Bronchial epithelial cell (primary cell): ENCODE measurements at places on chromosomes 4 and X.

DNA sequence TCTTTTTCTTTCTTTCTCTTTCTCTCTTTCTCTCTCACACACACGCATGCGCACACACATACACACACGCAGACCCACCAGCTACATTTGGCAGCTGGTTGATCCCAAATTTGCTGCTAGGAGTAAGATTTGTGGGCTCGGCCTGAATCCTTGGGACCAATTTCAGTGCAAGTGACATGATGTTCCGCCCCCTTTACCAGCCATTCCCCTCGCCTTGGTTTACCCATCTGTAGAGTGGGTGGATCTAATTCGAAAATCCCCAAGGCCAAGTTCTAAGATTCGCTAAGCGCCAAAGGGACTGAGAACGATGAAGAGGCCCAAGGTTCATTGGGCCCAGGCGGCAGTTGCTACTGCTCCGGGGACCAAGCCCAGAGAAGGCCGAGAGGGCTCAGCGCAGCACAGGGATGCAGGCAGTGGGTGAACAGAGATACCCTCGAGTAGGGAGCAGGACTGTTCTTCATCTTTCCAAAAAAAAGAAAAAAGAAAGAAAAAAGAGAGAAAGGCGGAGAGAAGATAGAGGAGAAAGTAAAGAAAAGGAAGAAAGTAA, 5.8 kb downstream of the NKX3-2 start:
- DNase-seq = no peak

DNA sequence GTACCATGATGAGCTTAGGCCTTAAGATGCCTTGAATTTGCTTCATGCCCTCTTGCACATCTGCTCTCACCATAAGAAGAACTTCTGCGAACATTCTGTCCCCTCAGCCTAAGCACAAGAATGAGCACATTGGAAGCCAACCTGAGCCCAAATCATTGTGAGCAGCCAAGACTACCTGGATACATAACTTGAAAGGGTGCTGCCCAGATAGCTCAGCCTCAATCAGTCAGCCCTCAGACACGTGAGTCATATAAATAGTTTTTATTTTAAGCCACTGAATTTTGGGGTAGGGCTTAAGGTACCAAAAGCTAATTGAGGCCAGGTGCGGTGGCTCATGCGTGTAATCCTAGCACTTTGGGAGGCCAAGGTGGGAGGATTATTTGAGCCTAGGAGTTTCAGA, 27.5 kb upstream of the BBS12 start:
- no peak for DNase-seq

DNA sequence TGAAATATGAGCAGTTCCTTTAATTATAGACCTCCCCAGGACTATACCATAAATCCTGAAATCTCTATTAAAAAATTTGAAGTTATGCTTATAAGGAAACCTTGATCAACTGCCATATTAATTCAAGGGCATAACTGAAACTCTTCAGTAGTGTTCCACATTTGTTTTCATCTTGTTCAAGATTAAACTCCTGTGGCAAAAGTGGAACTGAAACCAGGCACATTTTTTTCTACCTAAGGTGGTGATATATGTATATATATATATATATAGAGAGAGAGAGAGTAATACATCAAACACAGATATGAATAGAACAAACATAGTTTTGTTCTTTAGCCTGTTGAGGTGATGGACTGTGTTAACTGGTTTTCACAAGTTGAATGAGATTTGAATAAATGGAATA, 287.9 kb downstream of the DACH2 start:
- DNase-seq = no peak

DNA sequence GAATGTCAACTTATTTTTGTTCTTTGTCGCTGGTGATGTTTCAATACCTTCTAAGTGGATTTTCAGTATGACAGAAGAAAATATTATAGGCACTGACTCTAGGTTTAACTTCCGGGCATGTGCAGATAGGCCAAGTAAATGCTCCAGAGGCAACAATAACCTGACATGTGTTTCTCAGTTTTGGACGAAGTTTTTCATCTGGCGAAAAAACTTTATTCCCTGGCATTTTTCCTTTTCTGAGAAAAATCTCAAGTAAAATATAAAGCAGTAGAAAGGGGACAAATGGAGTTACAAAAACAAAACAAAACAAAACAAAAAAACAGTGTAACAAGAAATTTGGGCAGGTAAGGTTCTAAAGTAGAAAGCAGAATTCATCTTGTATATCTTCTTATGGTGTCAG, 173.5 kb downstream of the ANTXR2 start:
- DNase-seq = no peak

DNA sequence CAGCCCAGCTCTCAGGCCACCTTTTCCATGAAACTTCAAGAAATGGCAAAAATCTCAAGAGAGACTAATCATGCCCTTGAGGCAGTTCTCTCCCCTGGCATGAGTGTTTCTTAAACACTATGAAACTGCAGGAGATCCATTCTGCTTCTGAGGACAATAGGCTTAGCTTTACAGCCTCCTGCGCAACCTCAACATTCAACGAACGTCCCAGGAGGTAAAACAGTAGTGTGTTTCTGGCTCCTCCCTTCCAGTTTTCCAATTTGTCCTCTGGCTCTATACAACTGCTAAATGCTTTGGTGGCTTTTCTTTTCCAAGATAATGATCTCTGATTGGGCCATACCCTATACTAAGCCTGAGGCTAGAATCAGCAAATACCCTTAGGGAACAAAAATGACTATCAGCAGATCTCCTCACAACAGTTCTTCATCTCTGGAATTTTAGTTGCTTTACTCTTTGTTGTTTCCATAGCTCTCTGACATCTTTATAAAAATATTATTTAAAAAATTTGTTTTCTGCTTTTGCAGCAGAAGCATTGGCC, 87.0 kb upstream of the FAT1 start:
- DNase-seq = no peak

- DNase-seq = peak; percentile 62
Measured at GRCh38 chr4:121690001-121690400, 6.8 kb downstream of the ANXA5 start.

- peak; percentile 75 for DNase-seq
Measured at GRCh38 chrX:21004835-21005234, 369.4 kb upstream of the CNKSR2 start.

- no peak for DNase-seq
Measured at GRCh38 chr4:7169134-7169533, 23.2 kb upstream of the SORCS2 start.

GRCh38 chrX:120759685-120760084, 116.0 kb downstream of the CT47B1 start:
- no peak for DNase-seq

DNA sequence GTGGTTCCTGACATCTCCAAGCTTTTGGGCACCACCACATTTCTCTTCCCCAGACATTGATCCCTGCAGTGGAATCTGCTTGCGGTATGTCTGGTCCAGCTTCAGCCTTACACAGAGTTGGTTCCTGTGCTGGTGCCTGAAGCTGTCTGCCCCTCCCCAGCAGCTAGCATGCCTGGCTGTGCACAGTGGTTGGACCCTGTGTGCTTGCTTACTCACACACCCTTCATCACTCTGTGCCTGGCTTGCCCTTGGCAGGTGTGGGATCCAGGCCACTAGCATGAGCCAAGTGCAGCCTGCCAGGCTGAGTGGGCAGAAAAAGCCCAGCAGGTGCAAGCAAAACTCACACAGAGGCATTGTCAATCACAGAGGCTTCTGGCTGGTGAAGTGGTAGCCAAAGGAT, 473.8 kb downstream of the ACTRT1 start:
- no peak for DNase-seq

GRCh38 chr4:184575306-184575705, 73.9 kb downstream of the CASP3 start:
- DNase-seq = no peak

- DNase-seq = peak; percentile 93
Measured at GRCh38 chr4:164572877-164573279, 181.1 kb upstream of the SMIM31 start.

DNA sequence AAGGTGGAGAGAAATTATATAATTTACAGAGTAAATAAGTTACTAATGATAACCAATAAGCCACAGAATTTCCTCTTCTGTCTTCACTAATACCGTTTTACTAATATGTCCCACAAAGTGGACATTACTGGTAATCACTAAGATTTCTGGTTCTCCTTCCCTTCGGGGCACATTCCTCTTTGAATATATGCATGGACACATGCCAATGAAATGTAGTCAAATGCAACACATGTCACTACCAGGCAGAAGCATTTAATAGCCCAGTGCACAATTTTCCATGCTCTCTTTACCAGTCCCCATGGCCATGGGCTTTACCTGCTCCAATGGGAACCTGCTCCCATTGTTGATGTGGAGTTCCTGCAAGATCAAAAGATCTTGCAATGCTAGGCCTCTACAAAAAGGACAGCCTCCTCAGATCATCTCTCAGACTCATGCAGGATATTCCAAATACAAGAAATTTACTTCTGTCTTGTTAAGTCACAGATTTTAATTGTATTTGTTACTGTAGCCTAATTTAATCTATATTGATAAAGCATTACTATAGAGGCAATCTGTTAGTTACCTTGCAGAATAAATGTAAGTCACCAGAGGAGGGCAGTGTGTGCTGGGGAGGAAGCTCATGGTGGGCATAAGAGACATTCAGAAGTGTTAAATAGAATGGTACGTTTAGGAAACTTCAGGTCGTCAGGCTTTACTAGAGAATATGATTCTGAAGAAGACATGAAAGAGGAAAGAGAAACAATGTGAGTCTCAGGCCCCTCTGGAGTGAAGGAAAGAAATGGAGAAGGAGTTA, 37.1 kb upstream of the INPP4B start:
- DNase-seq = peak; percentile 18

DNA sequence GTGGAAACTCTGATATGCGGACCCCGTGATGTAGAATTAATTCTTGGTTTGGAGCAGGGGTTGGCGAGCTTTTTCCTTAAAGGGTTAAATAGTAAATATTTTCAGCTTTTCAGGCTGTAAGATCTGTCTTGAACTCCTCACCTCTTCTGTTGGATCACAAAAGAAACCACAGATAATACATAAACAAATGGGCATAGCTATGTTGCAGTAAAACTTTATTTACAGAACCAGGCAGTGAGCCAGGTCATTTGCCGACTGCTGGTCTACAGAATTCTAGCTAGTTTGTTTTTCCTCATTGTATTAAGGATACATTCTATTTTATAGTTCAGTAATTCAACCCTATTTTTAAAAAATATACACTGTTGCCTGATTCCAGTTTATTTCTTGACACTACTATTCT, 116.6 kb downstream of the PAPSS1 start:
- DNase-seq = no peak

- DNase-seq = no peak
Measured at GRCh38 chr4:48012824-48013223, 3.7 kb downstream of the CNGA1 start.

- DNase-seq = no peak
Measured at GRCh38 chrX:2828344-2828958, at the start of gene GYG2. Gene GYG2 (plus strand): TSS chrX:2828930. CDS start chrX:2830189, 1,259 bp downstream.

DNA sequence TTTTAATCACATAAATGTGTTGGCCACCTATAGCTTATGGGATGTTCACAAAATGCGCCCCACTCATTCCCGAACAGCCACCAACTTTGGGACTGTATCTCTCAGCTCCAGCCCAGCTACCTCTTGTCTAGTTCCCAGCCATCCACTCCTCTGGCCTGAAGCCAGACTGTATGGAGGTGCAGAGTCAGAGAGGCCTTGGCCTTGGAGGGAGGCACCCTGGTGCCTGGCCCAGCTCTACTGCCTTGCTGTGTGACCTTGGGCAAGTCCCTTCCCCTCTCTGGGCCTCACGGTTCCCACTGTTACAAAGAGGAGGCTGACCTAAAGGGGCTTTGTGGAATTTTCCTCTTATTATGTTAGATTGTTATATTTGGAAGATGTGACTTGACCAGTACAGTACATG, 13.9 kb downstream of the MAMLD1 start:
- DNase-seq = no peak

GRCh38 chrX:140866446-140866845, 135.9 kb upstream of the SPANXB1 start:
- DNase-seq = no peak

GRCh38 chr4:5206016-5206790, 154.9 kb downstream of the STK32B start:
- DNase-seq = no peak

DNA sequence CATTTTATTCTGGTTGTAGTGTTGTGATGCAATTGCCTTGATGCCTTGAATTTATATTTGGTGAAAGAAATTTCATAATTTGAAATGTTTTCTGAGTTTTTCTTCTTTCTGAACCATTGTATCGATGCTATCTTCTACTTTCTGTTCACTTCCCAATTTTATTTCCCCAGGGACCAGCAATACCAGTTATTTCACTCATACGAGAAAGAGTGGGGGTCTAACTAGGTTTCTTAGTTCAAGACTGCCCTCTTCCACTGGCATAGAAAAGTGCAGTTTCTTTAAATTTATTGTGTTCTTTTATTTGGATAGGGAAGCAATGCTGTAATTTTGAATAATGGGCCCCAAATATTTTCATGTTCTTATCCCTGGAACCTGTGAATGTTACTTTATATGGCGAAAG, 544.0 kb upstream of the ADGRL3 start:
- DNase-seq = no peak

- DNase-seq = peak; percentile 46
Measured at GRCh38 chrX:134718966-134719317, 60.7 kb upstream of the PLAC1 start.

- DNase-seq = no peak
Measured at GRCh38 chr4:19941434-19941833, 310.3 kb upstream of the SLIT2 start.

DNA sequence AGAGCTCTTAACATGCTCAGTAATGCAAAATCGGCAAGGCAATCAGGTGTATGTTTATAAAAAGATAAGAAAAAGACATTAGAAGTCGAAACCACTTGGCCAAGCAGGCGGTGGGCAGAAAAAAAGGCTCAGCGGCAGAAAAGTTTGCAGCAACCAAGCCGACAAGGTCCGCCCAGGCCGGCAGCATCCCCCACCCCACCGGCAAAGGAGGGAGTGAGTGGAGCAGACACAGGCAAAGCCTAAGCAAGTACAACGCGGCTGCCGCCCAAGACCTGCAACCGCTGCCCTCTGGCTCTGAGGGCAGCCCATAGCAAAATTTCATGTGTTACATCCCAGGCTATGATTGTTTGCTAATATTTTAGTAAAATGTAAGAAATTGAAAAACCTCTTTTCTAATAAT, 125.4 kb upstream of the ZCCHC13 start:
- no peak for DNase-seq

GRCh38 chr4:54228961-54229501, at the start of gene PDGFRA:
Gene PDGFRA (plus strand): TSS chr4:54229293. CDS start chr4:54258769, 29,476 bp downstream.
- no peak for DNase-seq

- peak; percentile 71 for DNase-seq
Measured at GRCh38 chr4:158624889-158625478, 46.7 kb downstream of the C4orf46 start.

DNA sequence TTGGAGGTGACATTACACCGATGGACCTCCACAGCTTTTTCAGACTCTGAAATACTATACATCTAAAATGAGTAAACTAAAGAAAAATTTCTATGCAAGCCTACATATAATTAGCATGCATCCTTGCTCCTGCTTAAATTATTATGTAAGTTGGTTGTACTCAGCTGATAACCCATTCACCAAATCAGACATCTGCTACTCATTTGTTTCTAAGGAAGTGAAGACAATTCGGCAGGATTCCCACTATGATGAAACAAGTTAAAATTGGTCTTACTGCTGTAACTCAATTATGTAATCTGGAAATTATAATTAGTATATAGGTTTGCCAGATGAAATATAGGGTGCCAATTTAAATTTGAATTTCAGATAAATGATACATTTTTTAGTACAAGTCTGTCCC, 59.5 kb upstream of the FGF13 start:
- DNase-seq = no peak

GRCh38 chr4:54077812-54078211, 13.4 kb upstream of the CHIC2 start:
- DNase-seq = peak; percentile 91
